ENCODE measurements at places on chromosomes 7 and 10.

- no peak for DNase-seq
Observed at GRCh38 chr10:102657984-102658724, 13.9 kb downstream of the TRIM8 start.

GRCh38 chr7:28812616-28813015 lies 145.5 kb downstream of the TRIL start:
- no peak for DNase-seq

- DNase-seq = no peak
Observed at GRCh38 chr7:39446546-39446945, 119.7 kb upstream of the YAE1 start.

DNA sequence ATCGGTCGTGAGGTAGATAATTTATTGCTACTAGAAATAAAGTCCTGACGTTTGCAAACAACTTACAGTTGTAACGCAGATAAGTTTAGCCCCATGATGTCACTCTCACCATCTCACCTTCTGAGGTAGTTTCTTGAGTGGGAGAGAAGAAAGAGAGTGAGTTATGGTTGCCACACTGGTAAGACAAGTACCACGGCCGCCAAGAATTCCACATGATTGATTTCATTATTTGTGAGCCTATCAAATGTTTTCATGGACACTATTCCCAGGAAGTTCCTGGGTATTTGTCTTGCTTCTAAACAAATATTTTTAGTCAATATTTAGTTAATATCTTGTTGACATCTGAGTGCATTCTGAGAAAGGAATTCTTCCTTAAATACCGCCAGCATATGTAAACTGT lies 339.4 kb upstream of the KIAA1217 start:
- no peak for DNase-seq

- DNase-seq = no peak
Observed at GRCh38 chr10:121516093-121516865, 82.0 kb downstream of the FGFR2 start.

DNA sequence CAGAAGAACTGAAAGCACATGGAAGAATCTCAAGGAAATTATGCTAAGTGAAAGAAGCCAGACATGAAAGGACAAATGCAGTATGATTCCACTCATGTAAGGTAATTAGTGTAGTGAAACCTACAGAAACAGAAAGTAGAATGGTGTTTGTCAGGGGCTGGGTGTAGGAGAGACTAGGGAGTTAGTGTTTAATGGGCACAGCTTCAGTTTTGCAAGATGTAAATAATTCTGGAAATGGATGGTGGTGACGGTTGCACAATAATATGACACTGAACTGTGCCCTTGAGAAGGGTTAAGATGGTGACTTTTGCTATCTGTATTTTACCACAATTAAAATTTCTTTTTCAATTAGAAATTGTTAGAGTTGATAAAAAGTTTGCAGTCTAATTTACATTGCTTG lies 157.3 kb upstream of the ADCY1 start:
- DNase-seq = no peak

DNA sequence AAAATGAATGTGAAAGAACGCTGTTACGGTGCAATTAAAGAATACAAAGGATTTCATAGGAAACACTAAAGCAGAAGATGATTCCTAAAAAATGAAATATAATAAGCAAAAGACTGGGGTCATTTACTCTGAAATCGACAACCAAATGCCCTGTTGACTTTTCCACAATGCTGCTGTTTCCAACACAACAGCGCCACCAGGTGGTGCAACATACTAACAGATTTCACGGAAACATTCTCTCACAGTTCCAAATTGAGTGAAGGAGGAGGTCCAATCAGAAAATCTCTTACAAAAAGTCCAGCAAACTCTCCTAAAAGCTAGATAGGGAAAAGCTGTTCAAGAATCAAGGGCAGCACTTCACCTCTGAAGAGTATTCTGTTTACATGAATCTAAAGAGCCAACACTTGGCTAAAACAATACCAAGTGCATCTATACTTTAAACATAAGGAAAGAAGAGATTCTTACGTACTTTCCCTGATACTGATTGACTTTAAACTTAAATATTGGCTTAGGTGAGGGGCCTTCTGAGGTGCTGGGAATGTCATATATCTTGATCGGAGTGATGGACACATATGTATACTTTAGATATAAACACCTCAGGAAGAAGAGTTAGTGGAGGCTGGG lies 55.9 kb downstream of the UPF2 start:
- DNase-seq = peak; percentile 74

DNA sequence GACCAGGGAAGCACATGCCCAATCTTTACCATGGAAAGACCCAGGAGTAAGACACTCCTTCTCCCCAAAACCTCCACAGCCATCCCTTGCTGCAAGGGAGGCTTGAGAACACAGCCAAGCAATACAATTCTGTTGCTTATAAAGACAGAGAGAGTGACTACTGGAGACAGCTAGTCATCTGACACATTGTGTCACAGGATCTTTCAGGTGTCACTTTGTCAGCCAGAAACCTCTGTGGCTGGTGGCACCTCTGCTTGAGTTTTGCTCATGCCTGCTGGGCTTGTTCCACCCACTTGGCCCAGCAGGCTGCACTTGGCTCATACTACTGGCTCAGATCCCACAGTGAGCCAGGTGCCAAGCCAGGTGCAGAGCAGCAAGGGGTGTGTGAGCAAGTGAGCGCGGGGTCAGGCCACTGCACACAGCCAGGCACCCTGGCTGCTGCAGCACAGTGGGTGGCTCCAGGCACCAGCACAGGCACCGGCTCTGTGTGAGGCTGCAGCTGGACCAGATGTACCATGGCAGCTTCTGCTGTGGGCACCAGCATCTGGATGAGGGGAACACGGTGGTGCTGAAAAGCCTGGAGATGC lies 12.4 kb upstream of the PRLHR start:
- no peak for DNase-seq

GRCh38 chr7:46558482-46559193 lies 637.6 kb upstream of the IGFBP3 start:
- DNase-seq = no peak

- DNase-seq = no peak
Observed at GRCh38 chr10:23172429-23173213, 19.5 kb upstream of the PTF1A start.

GRCh38 chr7:104886651-104887050 lies 127.4 kb upstream of the KMT2E start:
- DNase-seq = no peak

DNA sequence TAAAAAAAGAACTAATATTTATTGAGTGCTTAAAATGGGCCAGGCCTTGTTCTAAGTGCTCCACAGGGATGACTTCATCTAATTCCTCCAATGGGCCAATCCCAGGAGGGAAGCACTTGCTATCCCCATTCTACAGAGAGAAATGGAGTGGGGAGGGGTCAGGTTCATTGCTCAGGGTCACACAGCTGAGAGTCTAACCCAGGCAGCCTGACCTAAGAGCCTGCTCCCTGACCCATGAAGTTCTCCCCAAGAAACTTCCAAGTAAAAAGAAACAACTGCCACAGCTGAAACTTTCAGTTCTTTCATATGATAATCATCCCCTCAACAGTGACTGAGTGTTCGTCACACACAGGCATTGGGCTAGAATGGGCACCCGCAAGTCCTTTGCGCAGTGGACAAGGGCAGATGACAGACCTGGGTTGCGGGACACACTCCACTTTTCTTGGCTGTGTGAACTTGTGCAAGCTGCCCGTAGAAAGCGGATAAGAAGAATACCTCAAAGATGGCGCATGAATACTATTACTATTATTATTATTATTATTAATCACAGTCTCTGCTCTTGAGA lies 39.7 kb downstream of the BEND7 start:
- no peak for DNase-seq

- DNase-seq = no peak
Observed at GRCh38 chr10:18202680-18203460, 62.6 kb downstream of the CACNB2 start.

- DNase-seq = no peak
Observed at GRCh38 chr10:1413256-1413655, 324.1 kb downstream of the ADARB2 start.

DNA sequence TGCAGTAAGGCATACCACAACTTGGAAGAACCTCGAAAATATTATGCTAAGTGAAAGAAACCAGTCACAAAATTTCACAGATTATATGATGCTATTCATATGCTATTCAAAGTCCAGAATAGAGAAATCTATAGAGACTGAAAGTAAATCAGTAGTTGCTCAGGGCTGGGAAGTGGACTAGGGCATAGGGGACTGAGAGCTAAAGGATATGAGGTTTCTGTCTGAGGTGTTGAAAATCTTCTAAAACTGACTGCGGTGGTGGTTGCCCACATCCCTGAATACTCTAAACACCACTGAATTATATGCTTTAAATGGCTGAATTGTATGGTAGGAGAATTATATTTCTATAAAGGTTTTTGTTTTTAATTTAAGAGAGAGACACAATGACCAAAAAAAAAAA lies 161.3 kb downstream of the ELAPOR2 start:
- no peak for DNase-seq

GRCh38 chr10:24622781-24623301 lies 100.8 kb downstream of the ARHGAP21 start:
- no peak for DNase-seq

- no peak for DNase-seq
Observed at GRCh38 chr10:100825325-100825875, 80.0 kb downstream of the PAX2 start.

DNA sequence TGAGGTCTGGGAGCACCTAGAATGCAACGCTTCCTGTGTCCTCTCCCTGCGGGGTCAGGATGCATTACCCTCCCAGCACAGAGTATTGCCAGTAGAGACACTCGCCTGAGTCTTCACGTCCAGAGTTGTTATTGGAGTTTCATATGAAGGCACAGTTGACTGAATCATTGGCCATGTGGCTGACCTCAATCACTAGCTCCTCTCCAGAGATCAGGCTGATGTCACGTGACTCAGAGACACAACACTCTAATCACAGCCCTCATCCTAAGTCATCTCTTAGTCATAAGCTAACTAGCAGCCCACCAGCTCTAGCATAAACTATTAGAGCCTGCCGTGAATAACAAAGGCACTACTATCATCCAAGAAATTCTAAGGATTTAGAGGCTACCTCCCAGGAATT lies 107.8 kb downstream of the HECW1 start:
- no peak for DNase-seq

DNA sequence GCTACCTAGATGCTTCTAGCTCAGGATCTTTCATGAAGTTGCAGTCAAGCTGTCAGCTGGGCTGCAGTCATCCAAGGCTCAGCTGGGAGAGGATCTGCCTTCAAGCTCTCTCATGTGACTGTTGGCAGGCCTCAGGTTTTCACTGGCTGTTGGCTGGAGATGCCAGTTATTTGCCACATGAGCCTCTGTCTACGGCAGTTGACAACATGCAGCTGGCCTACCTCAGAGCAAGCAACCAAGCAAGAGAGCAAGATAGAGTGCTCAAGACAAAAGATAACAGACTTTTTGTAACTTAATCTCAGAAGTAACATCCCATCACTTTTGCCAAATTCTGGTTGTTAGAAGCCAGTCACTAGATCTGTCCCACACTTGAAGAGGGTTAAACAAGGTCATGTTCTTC lies 125.8 kb downstream of the TPST1 start:
- peak; percentile 36 for DNase-seq

GRCh38 chr7:137519947-137520346 lies 176.4 kb upstream of the PTN start:
- no peak for DNase-seq

DNA sequence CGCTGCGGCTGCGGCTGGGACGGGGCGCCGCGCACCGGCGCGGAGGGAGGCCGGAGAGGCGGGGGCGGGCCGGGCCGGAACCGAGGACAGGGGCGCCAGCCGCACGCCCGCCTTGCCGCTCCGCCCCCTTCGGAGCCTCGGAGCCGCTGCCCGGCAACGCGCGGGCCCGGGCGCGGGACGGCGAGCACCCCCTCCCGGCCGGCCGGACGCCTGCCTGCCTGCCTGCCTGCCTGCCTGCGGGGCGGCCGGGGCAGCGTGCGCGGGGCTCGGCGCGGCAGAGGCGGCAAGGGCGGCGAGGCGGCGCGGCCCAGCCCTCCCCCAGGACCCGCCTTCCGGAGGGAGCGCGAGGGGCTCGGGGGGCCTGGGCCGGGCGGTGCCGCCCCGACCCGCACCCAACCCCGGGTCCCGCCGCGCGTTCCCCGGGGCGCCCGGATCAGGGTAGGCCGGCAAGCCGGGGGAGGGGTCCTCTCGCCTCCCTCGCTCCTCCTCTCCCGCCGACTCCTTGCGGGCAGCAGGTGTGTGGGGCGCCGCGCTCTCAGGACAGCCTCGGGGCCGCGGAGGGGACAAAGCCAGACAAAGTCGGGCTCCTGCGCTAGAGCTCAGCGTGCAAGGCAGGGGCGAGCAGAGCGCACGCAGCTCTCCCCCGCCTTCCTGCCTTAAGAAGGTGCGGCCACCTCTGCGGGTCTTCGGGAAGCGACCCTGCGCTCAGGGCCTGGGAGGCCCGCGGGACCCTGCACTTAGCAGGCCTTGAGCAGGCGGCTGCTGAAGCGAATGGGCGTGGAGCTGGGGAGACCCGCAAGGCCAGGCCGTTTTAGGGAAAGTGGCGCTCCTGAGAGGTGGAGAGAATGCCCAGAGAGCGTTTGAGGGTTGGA lies at the start of gene KIAA1549:
Gene KIAA1549 (minus strand): TSS at position 58 of the 872 bp plus-strand sequence. CDS start 120 bp downstream, outside the sequence.
- no peak for DNase-seq

DNA sequence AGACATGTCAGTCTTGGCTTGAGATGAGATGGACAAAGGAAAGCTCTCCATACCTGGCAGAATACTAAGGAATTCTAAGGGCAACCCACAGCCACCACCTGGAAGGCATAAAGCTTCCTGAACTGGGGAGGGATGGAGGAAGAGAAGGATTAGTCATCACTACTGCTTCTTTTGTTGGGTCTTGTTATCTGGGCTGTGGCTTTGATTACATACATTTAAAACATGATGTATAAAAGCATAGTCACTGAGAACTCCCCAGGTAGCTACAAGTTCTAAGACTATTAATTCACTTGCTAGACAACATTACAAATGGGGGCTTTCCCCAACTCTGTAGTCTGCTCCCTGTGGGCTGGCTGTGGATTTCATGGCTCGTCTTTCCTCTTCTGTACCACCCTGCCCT lies 58.2 kb downstream of the RBM33 start:
- no peak for DNase-seq

- no peak for DNase-seq
Observed at GRCh38 chr10:1410032-1410431, 327.3 kb downstream of the ADARB2 start.

DNA sequence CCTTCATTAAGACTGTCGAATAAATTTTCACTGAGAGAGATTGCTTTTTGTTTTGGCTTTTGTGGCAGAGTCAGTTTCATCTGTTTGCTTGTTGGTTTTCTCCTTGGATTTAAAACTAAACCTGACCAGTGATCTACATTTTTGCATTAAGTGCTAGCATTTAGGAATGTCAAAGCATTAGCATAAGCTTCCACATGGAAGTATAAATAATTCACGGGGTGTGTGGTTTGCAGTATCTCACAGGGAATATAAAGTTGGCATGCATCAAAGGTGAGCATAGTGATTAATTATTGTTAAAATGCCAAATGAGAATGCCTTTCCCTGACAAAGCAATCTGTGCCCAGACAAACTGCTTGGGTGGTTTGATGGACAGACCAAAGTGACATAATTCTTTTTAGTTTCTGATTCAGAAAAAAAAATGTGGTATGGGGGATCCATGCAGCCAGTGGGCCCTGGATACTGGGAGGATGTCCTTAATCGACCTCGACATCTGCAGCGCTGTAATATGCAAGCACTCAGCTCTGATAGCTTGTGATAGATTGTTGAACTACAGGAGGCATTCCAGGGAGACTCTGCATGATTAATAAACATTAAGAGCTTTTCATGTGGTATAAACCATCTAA lies 339.3 kb upstream of the POM121L12 start:
- no peak for DNase-seq
